ENCODE measurements at places on chromosomes 1 and 21.

- no peak for DNase-seq
Measured at GRCh38 chr1:208261874-208262273, 17.7 kb upstream of the PLXNA2 start.

DNA sequence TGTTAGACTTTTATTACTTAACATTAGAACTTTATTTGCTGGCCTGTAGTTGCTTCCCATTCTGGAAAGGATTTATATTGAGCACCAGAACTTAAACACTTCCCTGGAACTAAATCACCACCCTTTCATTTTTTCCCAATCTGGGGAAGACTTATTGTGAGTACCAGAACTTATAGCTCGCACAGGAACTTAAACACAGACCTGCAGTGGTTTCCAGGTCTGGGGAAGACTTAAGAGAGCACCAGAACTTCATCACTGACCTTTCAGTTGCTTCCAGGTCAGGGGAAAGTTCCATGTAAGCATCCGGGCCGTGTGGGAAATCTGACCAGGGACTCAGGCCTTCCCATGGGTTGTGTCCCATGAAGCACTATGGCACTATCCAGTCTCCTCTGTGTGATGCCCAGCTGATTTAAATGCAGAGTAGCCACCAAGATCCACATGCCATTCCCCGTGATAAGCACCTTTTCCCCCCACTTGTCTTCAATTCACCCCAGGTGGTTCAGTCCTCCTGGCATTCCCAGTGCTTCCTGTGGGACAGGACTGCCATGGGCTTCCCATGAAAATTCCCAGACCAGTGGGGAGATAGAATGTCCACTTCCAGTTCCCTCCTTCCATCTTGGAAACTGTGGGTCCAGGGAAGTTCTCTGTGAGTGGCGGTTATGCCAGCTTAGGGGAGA is 48.9 kb downstream of the C4BPA start:
- no peak for DNase-seq

DNA sequence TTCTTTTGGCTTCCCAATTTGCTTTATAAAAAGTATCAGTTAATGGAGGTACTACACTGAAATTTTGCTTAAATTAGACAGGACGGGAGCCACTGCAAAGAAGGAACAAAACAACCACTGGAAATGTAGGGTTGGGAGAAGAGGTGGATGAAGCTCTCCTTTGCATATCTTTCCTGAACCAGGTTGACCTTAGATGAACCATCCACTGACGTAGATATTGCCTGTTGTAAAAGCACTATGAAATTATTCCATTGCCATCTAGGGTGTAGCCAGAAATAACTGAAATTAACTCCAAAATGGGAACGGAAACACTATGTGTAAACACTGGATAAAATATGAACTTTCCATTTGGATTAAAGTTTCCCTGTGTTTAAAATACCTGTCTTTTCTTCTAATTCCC is 1.2 kb upstream of the ABL2 start:
- no peak for DNase-seq

GRCh38 chr1:2344121-2344681 is 47.2 kb downstream of the MORN1 start:
- no peak for DNase-seq

DNA sequence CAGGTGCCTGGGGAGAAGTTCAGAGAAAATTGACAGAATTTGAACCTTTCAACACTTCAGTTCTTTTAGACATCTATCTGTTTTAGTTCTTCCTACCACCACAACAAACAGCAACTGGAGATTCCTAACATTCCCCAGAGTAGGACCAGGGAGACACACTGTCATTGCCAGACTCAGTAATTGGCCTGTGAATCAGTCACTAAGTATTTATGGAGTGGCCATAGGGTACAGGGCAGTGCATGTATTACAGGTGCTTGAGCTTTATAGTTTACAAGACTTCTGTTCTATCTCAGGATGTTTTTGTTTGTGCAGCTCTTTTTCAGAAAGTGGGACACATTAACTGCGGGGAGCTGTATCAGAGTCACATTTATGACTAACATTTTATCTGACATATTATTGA is 1.7 kb downstream of the CDC14A start:
- no peak for DNase-seq

GRCh38 chr1:101290119-101290921 is 53.5 kb downstream of the S1PR1 start:
- no peak for DNase-seq

DNA sequence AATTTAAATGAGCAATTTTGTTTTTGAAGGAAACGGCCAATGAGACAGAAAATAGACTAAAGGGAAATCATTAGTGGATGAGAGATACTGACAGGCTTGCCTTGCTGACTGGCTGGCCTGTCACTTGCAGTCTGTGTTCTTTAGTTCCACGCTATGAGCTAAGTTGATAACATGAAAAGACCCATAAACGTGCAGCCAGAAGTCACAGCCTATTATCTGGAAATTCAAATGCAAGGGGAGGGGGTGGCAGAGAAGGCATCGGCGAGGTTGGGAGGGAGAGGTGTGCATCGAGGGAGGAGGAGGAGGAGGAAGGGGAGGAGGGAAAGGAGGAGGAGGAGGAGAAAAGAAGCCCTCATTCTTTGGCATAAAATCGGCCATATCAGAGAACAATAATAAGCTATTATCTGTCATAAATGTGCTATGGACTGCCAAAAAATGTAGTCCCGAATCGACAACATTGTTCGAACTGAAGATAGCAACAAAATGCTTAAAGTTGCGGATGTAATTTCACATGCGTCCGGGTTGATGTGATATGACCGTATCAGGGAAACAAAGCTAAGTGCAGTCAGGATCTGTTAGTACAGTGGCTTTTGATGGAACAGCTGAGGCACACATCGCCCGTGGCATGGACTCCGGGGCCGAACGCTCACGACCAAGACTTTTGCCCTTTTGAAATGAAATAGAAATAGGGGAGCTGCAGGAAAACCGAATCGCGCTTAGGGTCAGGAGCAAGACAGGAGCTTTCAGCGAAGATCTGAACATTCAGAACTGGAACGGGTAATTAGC is 11.6 kb upstream of the BARHL2 start:
- no peak for DNase-seq

GRCh38 chr1:3504151-3504821 is 49.8 kb downstream of the ARHGEF16 start:
- DNase-seq: no peak

- DNase-seq: no peak
Measured at GRCh38 chr1:245835386-245835785, 671.7 kb downstream of the SMYD3 start.

DNA sequence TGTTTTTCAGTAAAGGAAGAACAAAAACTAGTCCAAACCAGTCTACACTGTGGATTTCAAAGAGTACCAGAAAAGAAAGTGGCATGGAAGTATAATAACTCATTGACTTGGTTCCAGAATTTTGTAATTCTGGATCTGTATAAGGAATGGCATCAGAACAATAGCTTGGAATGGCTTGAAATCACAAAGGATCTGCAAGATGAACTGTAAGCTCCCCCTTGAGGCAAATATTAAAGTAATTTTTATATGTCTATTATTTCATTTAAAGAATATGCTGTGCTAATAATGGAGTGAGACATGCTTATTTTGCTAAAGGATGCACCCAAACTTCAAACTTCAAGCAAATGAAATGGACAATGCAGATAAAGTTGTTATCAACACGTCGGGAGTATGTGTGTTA is 21.3 kb downstream of the CHODL start:
- no peak for DNase-seq

DNA sequence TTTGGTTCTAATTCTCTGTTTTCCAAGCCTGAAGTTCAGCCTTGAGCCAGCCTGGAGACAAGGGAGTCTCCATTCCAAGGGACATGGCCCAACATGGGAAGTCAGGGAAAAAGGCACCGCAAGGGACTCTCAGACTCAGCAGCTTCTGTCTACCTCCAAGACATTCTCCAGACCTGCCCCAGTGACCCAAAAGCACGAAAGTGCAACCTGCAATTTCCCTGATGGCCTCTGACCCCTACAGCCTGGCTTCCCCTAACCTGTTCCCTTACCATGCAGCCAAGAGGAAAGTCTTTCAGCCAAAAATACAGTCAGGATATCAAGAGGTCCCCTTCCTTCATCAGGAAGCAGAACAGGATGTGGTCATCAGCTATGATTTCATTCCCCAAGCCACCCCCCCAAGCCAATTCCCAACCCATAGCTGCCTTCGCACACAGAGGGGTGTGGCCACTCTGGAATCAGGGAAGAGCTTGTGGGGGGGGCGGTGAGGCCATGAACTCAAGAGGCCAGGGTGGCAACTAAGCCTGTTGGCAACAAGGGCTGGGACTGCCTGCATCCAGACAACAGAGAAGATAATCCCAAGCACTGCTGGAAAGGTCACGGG is 59.2 kb downstream of the TIAM1 start:
- no peak for DNase-seq

- DNase-seq: no peak
Measured at GRCh38 chr1:103941086-103941485, 191.4 kb downstream of the AMY1C start.

GRCh38 chr21:28455253-28455600 is 537.5 kb downstream of the LTN1 start:
- DNase-seq: peak; percentile 47

- no peak for DNase-seq
Measured at GRCh38 chr1:31509124-31510072, 66.9 kb upstream of the TINAGL1 start.

- no peak for DNase-seq
Measured at GRCh38 chr1:185345913-185346720, 29.1 kb upstream of the IVNS1ABP start.

GRCh38 chr1:100351095-100351887 is 1.0 kb upstream of the CDC14A start:
- DNase-seq: peak; percentile 95

GRCh38 chr1:63975481-63975880 is 201.7 kb downstream of the ROR1 start:
- DNase-seq: no peak

- peak; percentile 66 for DNase-seq
Measured at GRCh38 chr1:231211005-231211857, 29.8 kb upstream of the GNPAT start.

GRCh38 chr1:45409276-45409675 is 69.0 kb upstream of the MUTYH start:
- no peak for DNase-seq

- peak; percentile 1 for DNase-seq
Measured at GRCh38 chr1:202888221-202888530, 773 bp downstream of the RABIF start.

- DNase-seq: no peak
Measured at GRCh38 chr1:39416609-39417008, 74.8 kb upstream of the BMP8A start.

DNA sequence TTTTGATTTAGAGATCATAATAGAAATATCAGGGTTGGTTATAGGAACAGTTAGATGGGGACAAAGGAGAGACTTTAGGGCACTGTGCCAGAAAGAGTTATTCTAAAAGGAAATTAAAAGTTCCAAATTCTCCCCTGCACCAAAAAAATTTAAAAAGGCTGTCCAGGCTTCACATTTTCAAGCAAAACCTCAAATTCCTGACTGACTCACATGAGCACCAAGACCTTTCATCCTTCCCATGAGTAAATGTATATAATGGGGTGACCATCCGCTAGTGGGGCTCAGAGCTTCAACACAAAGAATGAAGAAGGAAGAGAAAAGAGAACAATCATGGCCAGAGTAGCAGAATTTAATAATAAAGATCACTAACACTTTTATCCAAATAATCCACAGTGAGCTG is 131.6 kb upstream of the MROH9 start:
- DNase-seq: no peak

GRCh38 chr1:168792592-168793125 is 63.7 kb upstream of the DPT start:
- DNase-seq: no peak

GRCh38 chr1:110478886-110479285 is 27.9 kb downstream of the PROK1 start:
- no peak for DNase-seq

GRCh38 chr1:15833069-15833679 is 14.3 kb upstream of the SPEN start:
- no peak for DNase-seq

GRCh38 chr1:23759277-23759676 is 16.0 kb downstream of the ELOA start:
- peak; percentile 3 for DNase-seq

DNA sequence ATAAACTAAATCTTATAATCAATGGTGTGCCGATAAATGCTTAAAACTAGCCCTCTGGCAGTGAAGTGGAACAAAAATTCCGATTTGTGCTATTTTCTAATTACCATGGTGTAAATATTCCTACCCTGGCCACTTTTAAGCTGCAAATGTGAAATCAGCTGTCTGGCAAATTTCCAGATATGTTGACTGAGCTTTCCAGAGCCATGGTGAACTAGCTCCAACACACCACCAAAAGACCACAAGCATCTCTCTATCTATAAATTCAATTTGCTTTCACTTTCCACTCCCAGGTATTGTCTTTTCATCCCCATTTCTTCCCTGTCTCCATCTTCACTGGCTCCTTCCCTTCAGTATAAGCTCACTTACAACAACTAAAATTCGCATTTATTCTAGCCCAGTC is 152.3 kb upstream of the RGS18 start:
- DNase-seq: no peak

DNA sequence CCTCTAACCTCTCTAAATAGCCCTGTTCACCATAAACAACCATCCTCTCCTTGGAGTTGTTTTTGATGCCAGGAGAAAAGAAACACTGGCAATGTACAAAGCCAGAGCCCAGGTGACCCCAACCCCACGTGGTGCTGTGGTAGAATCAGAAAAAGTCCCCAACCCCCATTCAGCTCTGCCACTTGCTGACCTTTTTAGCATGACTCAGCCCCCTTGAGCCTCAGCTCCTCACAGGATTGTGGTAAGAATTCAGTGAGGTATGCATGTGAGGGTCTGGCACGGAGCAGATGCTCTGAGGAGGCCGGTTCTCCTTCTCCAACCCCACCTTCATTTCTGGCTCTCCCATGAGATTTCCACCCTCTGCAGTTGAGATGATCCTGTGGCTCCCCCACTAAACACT is 11.1 kb upstream of the CHI3L1 start:
- no peak for DNase-seq

DNA sequence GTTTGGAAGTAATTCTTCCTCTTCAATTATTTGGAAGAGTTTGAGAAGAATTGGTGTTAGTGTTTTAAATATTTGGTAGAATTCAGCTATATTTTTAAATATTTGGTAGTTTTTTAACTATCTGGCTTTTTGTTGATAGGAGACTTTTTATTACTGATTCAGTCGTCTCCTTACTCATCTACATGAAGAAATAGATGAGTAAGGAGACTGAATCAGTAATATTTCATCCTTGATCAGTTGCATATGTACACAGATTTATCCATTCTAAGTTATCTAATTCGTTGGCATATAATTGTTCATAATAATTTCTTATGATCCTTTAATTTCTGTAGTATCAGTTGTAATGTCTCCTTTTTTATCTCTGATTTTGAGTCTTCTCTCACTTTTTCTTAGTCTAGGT is 224.1 kb downstream of the GPR52 start:
- no peak for DNase-seq

- no peak for DNase-seq
Measured at GRCh38 chr1:4018466-4019146, 118.5 kb upstream of the C1orf174 start.

DNA sequence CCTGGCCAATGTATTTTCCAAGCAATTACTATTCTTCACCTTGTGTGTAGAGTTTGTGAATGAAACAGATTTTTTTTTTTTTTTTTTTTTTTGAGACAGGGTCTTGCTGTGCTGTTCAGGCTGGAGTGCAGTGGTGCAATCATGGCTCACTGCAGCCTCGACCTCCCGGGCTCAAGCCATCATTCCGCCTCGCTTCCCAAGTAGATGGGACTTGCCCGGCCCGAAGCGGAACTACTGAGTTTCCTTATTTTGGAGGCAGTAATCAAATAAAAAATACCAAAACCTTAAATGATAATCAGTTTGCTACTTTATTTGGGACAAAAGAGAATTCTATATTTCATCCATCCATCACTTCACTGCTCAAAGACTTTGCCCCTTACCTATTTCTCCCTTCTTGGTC is 704 bp upstream of the BTBD8 start:
- no peak for DNase-seq

GRCh38 chr1:200889571-200889970 is 5.1 kb upstream of the INAVA start:
- DNase-seq: no peak

Measured in spinal cord (tissue), 10 donors.